ENCODE measurements at places on chromosomes 2 and 18.
A peak's percentile ranks its signal among the peaks of the same experiment; 100 is the strongest.

- DNase-seq, result no peak
Observed at GRCh38 chr2:44772669-44773378, 168.7 kb upstream of the SIX3 start.

- no peak for DNase-seq
Observed at GRCh38 chr2:47189635-47190034, 34.5 kb upstream of the STPG4 start.

GRCh38 chr2:214960677-214961076 is 151.2 kb upstream of the BARD1 start:
- no peak for DNase-seq

DNA sequence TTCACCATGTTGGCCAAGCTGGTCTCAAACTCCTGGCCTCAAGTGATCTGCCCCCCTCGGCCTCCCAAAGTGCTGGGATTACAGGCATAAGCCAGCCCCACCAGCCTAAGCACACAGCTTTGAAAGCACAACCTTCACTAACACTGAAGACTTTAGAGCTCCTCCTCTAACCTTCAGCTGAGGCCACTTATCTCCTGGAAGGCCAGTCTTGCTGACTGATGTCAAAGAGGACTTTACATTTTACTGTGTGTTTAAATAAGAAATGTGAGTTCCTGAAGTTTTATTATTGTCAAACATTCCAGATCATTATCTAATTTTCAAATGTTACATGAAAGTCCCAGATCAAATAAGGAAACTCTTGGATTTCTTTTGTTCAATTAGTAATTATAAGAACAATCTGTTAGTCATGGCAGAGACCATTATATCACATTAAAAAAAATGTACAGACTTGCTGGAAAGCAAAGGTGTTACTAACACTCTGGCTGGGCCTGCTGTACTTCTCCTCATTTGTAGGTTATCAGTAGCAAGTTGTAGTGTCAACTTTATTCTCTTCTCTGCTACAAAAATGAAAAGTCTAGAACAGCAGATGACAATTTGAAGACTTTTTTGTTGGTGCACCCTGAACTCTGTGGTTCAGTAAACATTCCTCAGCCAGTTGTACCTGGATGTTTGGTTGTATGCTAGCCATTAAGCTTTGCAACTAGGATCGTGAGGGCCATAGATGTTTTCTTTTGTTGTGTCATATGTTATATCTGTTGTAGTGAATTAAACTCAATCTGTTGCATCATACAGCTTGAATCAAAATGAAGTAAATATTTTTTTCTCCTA is 80.0 kb downstream of the AOX1 start:
- DNase-seq, result no peak

- DNase-seq, result no peak
Observed at GRCh38 chr2:84493514-84493913, 22.8 kb upstream of the DNAH6 start.

- DNase-seq, result peak; percentile 62
Observed at GRCh38 chr2:108607706-108608301, 73.5 kb downstream of the LIMS1 start.

- DNase-seq, result no peak
Observed at GRCh38 chr18:26863921-26864497, 1.5 kb downstream of the AQP4 start.

- DNase-seq, result no peak
Observed at GRCh38 chr2:134154246-134154645, 99.6 kb upstream of the MGAT5 start.

- no peak for DNase-seq
Observed at GRCh38 chr2:238585836-238586821, 159.4 kb downstream of the ASB1 start.

GRCh38 chr2:119006441-119006840 is 64.4 kb downstream of the MARCO start:
- no peak for DNase-seq

DNA sequence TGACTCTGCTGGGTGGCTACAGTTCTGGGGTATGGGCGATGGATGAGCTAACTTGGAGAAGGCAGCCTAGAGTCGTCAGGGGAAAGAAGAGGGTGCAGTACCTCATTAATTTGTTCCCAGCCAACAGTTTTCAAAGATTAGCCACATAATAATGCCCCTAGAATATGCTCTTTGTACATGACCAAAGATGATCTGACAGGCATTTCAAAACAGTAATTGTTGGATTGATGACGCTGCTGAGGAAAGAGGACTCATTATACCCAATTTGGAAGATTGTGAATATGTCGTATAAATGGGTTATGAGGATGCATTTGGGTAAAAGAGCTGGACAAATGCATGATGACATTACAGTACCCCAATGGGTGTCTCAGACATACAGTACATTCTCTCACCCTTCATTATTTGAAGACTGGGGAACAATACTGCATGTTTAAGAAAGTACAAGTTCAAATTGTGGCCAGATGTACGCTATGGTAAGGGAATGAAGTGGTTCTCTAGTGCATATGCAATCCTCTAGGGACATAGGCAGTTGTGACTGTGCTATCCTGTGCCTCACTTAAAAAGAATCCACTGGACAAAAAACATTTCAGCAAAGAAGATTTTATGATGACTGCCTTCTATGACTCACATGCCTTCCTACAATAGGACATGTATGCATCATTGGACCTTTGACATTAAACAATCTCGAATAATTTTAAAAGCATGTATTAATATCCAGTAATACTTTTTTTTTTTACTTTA is 233.2 kb downstream of the CNTNAP5 start:
- DNase-seq, result no peak

- no peak for DNase-seq
Observed at GRCh38 chr2:207012461-207012860, 73.1 kb downstream of the CPO start.

DNA sequence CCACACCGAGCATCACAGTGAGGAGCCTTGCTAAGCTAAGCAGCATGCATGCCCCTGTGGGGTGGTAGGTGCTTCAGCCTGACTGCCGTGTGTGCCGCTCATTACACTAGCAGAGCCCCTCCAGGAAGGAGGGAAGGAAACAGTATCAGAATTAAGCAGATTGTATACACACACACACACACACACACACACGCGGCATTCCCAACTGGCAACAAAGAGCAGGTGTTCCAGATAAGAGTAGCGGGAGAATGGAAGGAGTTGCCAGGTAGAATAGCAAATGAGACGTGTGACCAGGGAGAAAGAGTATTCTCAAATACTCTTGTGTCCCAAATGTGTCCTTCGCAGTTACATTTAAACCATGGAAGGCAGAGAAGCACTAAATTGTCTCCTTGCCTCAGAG is 47.6 kb upstream of the TTC39C start:
- DNase-seq, result no peak

DNA sequence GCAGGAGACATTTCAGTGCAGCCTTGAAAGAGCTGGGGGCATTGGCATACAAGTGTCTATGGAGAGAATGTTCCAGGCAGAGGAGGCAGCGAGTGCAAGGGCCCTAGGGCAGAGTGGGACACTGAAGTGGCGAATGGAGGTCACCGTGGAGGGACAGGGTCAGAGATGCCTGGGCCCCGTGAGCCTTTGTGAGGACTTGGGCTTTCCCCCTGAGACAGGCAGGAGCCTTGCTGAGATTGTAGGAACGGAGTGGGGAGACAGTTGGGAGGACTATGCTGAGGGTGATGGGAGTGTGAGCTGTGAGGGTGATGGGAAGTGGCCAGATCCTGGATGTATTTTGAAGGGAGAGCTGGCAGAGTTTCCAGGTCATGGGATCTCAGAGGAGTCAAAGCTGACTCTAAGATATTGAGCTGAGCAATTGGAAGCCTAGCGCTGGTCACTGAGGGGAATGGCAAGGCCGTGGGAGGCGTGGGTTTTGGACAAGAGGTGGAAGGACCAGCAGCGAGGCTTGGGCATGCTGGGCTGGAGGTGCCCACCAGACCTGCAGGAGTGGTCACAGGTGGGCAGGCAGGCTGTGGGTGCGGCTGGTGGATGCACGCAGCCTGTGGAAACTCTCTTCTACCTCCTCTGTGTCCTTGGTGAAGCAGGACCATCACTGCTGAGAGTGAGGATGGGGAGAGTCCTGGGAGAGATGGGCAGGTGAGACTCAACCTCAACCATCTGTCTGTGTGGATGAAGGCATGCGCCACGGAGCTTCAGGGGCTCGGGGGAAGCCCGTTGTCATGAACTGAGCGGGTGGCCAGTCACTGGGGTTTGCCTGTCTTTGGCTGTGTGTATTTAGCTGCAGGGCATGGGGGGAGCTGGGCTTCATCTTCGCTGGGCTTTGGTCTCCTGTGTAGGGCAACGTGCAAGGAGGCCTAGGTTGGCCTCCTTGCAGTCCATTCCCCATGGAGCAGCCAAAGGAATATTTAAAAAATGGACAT is 241.2 kb upstream of the HS6ST1 start:
- DNase-seq, result no peak

DNA sequence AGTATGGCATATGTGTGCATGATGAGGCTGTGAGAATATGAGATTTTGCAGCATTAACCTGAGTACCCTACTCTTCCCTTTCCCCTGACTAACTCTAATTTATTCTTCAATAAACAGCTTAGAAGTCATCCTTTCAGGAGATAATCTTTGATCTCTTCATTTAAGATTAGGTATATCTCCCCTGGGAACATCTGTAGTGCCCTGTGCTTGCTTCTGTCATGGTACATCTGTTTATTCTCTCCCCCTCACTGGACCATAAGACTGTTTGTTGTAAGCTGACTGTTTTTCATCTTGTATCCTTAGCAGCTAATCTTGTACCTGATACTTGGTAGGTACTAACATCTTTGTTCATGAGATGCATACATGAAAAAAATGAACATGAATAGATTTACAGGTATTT is 83.1 kb downstream of the MBD5 start:
- no peak for DNase-seq

DNA sequence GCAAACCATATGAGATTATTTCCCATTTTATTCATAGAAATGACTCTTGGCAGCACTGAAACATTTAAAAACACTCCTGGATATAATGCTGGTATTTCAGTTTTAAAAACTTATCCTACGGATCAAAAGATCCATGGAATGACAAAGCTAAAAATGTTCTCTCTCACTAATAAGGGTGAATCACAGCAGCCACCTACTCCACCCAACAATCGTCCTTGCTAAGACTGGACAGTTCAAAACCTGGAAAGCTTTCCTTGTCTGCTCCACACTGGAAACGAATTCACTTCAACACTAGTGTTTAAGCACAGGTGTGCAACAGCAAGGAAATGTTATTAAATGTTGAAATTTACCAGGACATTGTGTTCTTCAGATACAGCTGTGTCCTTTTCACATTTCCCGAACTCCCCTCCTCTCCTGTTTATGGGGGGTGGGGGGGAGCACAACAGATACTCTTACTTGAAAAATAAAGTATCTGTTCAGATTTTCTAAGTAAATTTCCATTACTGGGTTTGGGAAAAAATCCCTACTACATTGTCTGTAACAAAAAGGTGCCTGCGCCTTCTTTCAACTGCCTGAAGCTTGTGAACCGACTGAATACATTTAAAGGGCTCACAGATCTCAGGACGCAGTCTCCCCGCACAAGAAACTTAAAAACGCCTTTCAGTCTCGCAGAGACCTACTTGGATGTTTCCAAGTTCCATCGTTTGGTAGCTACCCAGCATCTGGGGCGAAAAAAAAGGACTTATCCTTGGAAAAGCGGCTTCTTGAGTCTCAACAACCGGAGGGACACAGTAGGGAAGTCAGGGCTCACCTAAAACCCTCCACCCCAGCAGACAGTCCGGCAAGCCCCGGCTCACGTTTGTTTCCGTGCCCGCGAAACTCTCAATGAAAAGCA is 1.3 kb downstream of the YWHAQ start:
- no peak for DNase-seq

- DNase-seq, result no peak
Observed at GRCh38 chr2:16154061-16154460, 213.7 kb downstream of the MYCN start.

DNA sequence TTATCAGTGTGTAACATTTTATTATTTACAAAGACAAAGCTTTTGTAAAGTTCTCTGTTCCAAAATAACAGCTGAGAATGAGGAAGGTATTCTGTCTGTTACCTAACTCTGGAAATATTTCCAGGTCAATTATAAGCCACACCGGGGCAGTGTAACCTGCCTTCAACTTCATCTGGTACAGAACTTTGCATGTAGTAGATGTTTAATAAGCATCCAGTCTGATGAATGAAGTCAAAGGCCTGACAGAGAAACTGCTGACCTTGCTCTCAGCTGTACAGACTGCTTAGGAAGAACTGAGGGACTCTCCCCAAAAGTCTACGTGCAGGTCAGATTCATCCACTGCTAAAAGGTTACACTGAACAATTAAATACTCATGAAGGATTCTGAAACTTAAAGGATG is 43.3 kb downstream of the WDFY1 start:
- no peak for DNase-seq

DNA sequence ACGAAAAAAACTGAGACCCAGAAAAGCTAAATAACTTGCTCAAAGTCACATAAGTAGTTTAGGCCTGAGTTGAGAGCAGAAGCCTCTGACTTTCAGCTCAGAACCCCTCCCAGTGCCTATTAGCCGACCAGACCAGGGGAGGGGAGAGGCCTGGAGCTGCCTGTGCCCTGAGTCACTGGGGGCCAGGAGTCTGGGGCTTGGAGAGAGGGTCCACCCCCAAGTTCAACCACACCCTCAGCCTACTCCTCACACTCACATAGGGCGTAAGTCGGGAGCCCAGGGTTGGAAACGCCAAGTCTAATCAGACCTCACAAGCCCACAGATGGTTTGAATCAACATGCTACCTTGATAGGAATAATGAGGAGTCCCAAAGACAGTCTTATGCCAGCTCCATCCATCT is 12.6 kb upstream of the PKDCC start:
- DNase-seq, result no peak

GRCh38 chr2:218002845-218003180 is at the start of gene TNS1:
Gene TNS1, minus strand, starts transcription at chr2:218002995. Its CDS starts 123 bp downstream, at chr2:218002872.
- peak; percentile 80 for DNase-seq

- peak; percentile 62 for DNase-seq
Observed at GRCh38 chr18:10660179-10660884, 134.5 kb downstream of the NAPG start.

- no peak for DNase-seq
Observed at GRCh38 chr18:46067438-46068007, 4.5 kb downstream of the PSTPIP2 start.
